ENCODE measurements at places on chromosomes 2 and 18.

GRCh38 chr2:158413581-158413980 lies 43.0 kb downstream of the CCDC148 start:
- no peak for DNase-seq

GRCh38 chr2:53865962-53866361 lies 6.2 kb upstream of the GPR75 start:
- DNase-seq = no peak

GRCh38 chr2:159614534-159615366 lies 1.6 kb downstream of the BAZ2B start:
- DNase-seq = no peak

DNA sequence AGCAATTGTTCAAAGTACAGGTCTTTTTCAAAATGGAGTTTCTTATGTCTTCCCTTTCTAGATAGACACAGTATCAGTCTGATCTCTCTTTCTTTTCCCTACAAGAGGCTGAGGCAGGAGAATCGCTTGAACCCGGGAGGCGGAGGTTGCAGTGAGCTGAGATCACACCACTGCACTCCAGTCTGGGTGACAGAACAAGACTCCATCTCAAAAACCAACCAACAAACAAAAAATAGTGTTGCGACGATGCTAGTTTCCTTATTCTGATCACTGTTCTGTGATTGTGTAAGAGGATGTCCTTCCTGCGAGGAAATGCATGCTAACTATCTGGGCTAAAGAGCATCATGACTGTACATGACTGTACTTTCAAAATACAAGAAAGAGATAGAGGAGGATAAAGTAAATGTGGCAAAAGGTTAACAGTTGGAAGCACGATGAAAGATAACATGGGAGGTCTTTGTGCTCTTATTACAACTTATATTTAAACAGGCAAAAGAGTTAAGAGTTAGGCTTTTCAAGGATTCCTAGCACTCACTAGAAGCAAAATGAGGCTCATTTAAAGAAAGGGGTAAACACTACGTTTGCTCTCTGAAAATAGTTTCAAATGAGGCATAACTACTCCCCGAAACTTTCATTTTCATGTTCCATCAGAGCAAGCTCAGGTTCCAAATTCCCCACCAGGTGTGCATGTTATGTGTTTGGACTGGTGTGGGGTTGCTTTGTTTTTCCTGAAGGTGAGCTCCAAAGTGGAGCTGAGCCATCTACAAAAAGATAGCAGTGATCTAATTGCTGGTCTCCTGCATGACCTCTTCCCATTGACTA lies 23.8 kb downstream of the SOWAHC start:
- DNase-seq = no peak

DNA sequence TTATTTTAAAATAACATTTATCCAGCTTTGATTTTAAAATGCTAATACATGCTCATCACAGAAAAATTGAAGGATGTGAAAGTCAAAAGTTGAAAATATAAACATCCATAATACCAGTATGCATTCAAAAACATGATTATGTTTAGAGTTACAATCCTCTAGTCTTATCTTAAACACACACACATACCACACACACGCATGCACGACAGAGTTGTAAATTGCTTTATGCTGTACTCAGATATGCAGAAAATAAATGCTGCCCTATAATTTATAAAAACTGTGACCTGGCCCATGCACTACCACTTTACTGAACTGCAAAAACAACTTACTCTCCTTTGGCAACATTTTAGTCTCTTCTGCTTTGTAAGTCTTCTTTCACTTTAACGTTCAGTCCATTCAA lies 793.0 kb upstream of the FANCL start:
- no peak for DNase-seq

GRCh38 chr2:230676546-230676945 lies 36.1 kb upstream of the CAB39 start:
- DNase-seq = no peak
